ENCODE measurements at places on chromosomes 12 and 14.

GRCh38 chr12:6830286-6830890 is 2.2 kb downstream of the P3H3 start:
- no peak for DNase-seq

- peak; percentile 24 for DNase-seq
Measured at GRCh38 chr12:666766-667308, 3.6 kb upstream of the NINJ2 start.

- DNase-seq, result no peak
Measured at GRCh38 chr12:115227137-115227615, 543.2 kb upstream of the TBX3 start.

DNA sequence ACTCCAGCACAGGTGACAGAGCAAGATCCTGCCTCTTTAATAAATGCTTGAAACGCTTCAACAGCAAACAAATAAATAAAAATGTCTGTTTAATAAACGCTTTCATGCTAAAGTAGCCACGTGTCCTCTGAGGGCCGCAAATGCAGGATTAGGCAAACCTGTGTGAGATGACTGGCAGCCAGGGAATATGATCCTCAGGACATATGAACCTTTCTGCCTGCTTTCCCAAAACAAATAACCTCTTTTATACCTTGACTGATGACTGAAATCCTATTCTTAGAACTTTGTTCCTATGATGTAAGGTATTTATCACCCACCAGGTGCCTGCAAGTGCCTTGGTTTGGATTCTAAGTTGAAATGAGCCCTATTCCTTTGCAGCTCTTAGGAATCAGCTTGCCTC is 14.5 kb upstream of the FLVCR2 start:
- no peak for DNase-seq

GRCh38 chr14:37278636-37279538 is 81.2 kb downstream of the MIPOL1 start:
- DNase-seq, result no peak

DNA sequence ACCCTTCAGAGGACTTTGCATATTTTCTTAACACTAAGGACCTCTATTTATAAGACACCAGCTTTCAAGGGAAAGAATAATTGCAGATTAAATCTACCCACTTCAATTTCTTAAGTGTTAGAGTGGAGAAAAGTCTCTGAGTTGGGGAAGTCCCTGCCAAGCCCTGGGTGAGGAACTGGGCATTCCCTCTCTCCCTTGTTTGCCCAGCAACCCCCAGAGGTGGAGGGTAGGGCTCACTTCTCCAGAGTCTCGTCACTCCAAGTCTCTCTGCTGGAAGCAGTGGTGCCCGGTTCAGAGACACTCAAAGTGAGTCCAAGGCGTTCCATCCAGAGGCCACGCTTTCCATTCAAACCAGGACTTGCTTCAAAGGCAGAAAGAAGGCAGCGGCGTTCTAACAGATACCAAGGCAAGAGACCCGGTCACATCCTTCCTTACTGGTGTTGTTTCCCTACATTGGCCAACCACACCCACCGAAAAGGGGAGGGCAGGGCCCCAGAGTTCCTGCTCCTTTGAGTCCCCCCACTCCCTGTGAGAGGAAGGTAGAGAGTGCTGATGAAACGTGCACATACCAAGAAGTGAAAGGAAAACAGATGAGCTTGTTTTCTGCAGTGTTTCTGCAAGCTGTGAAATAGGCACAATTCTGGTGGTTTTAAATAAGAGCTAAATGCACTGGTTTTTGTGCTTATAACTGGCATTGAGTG is 6.1 kb upstream of the BDKRB2 start:
- DNase-seq, result no peak

DNA sequence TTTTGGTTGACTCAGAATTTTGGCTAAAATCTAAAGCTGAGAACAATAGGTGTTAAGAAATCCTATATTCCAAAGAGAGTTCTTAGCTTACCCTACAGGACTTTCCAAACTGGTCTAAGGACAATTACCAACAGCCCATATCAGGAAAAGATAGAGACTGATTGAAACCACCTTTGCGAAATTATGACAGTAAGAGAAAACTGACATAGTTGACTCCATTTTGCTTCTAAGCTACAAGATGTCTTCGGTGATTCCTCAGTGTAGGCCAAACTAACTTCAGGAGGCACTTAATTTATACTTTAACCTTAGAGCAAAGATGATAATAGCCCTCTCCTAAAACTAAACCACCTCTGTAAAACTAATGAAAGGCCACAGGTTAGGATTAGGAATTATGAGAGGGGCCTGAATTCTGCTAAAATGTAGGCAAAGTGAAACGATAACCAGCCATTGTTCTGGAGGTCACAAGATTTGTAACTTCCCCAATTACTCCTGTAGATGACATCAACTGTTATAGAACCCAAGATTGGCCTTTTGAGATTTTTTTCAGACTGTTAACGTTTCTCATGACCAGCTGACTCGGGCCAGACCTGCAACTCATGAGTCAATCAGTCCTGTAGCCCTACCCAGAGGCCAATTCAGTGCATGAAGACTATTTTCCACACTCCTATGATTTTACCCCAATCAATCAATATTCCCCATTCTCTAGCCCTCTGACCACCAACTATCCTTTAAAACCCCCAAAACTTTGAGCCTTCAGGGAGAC is 43.0 kb downstream of the KLRG1 start:
- DNase-seq, result no peak

DNA sequence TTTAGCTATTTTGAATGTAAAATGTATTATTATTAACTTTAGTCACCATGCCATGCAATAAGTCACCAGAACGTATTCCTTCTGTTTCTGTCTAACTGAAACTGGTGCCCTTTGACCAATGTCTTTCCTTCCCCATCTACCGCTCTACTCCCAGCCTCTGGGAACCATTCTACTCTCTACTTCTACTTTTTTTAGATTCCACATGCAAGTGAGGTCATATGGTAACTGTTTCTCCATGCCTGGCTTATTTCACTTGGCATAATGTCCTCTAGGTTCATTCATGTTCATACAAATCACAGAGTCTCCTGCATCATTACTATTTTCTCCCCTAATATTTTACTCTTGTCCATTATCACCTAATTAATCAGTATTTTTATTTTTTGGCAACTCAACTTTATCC is 160.1 kb downstream of the TMX1 start:
- DNase-seq, result no peak

DNA sequence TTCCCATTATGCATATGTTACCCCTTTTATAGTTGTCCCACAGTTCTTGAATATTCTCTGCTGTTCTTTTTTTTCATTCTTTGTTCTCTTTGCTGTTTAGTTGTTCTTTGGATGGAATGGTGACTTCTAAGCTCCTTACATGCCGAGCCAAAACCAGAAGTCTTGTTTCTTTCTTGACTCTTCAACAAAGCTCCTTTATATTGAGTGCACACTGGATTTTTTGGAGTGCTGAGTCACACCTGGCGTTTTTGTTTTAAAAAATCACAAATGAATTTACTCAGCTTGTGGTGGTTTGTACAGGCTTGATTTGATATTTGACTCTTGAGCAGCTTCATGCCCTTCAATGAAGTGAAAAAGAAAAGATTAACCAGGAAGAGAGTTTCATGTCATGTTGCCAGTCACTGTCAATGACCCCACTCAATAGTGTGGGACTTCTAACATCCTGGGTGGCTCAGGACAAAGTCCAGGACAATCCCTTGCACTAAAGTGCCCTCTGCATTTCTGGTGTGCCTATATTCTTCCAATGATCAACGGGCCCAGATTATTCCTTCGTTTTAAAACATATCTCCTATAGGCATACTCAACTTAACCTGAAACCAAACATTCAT is 112.4 kb upstream of the SLC38A4 start:
- DNase-seq, result no peak

GRCh38 chr12:10388624-10389413 is 1.0 kb downstream of the KLRK1 start:
- DNase-seq, result no peak

- no peak for DNase-seq
Measured at GRCh38 chr12:76375470-76375869, 27.3 kb upstream of the BBS10 start.

DNA sequence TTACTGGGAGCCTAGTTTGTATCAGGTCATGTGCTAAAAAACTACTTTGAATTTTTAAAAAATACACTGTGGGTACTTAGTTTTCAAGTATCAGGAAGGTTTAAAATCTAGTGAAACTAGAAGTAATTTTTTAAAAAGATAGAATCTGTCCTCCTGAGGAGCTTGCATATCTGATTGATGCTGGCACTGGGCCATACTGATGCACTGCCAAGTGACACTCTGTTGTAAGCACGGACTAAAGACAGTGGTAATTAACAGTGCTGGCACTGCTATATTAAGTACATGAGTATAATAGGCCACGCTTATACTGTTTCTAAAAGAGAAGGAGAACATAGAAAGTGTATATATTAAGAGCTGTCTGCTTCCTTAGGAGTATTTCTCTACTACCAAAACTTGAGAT is 10.0 kb upstream of the TBC1D30 start:
- DNase-seq, result no peak

DNA sequence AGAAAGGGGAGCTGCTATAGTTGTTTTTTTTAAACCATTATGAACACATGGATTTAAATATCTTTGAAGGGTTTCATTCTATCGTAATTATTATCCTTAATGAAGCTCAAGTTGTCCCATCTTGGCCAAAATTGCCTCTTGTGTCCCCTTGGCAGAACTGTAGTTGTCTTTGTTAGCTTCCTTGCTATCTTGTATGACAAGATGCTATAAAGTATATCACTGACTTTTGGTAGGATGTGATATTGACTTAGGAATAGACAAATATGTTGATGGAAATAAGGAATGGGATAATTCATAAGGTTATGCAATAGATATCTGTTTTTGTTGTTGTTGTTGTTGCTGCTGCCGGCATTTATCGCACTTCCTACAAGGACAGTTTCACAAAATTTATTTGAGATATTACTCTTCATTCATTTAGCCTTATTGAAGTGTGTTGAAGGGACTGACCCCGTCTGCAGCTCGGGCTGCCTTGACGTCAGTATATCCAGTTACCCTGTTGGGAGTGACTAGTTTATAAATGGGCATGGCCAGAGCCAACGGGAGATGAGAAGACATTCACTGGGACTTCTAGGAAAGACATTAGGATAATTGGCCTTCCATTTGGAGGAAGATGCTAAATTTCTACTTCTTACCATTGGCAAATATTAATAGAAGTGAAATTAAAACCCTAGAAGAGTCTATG is 26.1 kb upstream of the APOLD1 start:
- no peak for DNase-seq

DNA sequence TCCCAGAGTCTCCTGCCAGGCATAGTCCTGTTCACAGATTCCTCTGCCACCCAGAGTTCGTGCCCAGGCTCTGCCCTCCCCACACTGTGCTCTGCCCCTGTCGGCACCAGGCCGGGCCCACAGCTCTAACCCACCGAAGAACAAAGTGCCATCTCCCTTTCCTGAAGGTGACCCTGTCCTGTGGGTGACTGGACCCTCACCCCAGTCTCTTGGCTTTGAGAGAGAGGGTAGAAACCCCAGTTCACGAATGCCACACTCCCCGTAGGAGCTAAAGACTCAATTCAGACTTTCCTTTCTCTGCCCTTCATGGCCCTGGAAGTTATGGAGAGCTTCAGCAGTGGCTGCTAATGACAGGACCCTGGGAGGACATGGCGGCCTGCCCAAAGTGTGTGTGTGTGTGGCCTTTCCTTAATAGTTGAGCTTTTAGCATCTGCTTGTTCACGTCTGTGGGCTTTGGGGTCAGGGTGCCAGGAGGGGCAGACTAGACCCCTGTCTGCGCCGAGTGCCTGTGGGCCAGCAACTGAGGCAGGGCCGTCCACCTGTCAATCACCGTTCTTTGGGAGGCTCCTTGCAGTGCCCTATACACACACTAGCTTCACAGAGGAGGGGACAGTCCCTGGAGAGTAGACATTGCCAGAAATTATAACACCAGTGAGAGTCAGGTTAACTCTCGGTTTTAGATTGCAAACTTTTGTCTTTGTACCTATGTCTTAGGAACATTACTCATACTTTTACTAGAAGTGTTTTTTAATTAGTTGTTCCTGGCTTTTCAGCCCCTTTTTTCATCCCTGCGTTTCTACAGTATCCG is 84.6 kb upstream of the DYNC1H1 start:
- no peak for DNase-seq

DNA sequence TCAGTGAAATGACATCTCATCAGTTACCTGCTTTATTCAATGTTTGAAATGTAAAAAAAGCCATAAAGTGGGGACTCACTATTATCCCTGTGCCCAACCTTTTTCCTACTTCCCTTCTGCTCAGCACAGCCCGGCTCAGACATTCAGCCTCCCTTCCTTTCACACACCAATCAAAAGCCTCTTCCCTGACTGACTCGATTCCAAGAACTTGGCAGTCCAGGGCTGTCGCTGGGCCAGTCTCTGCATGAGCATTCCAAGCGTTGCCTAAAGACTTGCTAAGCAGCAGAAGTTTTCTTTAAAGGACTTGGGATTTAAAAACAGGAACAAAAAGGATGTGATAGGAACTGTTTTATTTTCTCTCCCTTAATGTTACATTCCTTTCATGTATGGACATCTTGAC is 22.7 kb downstream of the ITPR2 start:
- no peak for DNase-seq

DNA sequence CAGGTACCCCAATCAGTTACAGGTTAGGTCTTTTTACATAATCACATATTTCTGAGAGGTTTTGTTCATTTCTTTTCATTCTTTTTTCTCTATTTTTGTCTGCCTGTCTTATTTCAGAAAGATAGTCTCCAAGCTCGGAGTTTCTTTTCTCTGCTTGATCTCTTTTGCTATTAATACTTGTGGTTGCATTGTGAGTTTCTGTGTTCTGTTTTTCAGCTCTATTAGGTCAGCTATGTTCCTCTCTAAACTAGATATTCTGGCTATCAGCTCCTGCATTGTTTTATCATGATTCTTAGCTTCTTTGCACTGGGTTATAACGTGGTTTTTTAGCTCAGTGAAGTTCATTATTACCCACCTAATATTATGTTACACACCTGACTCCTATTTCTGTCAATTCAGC is 914.1 kb downstream of the TRHDE start:
- DNase-seq, result no peak

DNA sequence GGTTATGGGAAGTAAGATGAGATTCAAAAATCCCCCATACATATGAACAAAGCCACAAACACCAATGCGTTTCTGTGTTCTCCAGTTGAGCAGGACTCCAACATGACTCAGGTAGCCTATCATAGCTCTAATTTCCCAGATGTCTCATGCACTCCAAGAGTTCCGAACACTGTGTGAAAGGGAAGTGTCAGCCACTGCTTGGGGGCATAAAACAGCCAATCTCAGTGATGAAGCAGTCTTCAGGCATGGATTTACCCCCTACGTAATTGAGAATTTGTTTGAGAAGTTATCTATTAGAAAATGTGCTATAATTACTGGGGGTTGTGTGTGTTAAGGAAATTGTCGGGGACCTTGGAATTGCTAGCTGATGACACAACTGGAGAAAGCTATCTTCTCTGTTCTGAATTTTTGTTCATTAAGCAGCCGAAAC is 153.9 kb upstream of the AVPR1A start:
- no peak for DNase-seq

All from stimulated activated effector memory CD8-positive, alpha-beta T cell treated with anti-CD3 and anti-CD28 coated beads, Interleukin-12 subunit alpha, Interleukin-12 subunit beta, amount 100 ng/mL, for 72 hours (primary cell).